Stimulated activated CD8-positive, alpha-beta memory T cell treated with anti-CD3 and anti-CD28 coated beads, Interleukin-4, amount 100 ng/mL, for 48 hours (primary cell): ENCODE measurements at places on chromosomes 7 and 10.

DNA sequence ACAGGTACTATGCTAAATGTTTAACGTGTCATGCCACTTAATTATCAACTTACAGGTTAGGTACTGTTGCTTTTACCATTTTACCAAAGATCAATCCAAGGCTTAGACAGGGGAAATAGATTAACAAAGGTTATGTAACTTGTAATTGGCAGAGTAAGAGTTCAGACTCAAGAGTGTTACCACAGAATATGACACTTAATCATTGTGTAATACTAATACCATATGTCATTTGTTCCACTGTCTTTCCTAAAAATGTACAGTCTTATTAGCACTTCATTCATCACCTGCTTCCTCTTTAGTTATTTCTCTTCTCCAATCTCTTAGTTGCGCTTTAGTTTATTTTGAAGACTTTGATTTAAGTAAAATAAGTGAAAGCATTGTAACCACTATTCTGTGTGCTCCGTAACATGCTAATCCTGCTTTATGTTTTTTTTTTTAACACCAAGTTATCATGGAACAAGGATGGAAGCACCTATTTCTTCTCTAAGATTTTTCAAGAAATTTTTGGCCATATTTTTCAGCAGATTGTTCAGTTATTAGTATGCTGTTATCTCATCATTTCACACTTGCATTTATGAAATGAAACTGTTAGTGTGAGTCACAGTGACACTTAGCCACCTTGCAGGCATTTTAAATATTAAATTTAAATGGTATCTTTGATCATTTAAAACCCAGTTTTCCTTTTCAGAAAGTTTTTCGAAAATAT, 197.3 kb downstream of the PHF14 start:
- no peak for DNase-seq

DNA sequence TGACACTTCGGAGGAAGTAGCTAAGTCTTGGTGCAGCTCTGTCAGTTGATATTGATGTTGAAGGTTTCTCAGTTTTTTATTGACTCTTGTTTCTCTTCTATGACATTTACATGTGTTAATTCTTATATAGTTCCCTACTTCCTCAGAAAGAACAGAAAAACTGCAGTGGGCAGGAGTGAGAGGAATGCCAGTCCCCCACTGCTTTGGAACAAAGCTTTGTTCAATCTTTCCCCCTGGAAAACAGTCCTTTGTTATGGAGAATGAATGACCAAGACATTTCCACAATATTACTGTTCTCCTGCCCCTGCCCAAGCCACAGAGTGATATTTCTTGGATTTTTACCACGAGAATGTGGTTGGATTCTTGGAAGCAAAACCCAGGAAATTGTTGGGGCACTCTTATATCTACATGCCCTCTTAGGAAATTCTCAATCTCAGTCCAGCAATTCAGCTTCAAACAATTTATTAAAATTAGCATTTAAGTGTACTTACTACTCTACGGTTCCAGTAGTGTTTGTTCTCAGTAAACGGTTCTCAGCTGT, 258.0 kb upstream of the KCND2 start:
- no peak for DNase-seq

DNA sequence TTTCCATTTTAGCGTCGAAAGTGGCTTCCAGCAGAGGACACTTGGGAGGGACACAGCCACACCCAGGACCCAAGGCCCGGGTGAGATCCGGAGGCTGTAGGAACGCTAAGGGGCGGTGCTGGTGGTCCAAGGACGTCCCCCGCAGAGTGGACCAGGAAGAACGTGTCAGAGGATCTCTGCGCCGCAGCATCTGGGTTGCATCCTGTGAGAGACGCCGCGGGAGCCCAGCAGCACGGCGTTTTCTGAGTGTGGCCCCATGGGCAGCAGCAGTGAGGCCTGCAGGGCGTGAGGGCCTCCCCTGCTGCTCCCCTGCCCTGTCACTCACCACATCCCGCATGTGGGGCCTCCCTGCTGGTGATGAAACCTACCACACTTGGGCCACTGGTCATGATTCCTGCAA, 40.5 kb upstream of the BNIP3 start:
- DNase-seq: no peak

- no peak for DNase-seq
Observed at GRCh38 chr10:7485244-7485556, 74.4 kb upstream of the SFMBT2 start.

- DNase-seq: no peak
Observed at GRCh38 chr7:111755383-111755782, 193.1 kb upstream of the IMMP2L start.

GRCh38 chr10:128274938-128275337, 148.7 kb upstream of the MKI67 start:
- peak; percentile 30 for DNase-seq

GRCh38 chr10:69638642-69639041, 8.6 kb downstream of the FAM241B start:
- no peak for DNase-seq

- DNase-seq: no peak
Observed at GRCh38 chr10:24979685-24980084, 27.3 kb upstream of the PRTFDC1 start.

DNA sequence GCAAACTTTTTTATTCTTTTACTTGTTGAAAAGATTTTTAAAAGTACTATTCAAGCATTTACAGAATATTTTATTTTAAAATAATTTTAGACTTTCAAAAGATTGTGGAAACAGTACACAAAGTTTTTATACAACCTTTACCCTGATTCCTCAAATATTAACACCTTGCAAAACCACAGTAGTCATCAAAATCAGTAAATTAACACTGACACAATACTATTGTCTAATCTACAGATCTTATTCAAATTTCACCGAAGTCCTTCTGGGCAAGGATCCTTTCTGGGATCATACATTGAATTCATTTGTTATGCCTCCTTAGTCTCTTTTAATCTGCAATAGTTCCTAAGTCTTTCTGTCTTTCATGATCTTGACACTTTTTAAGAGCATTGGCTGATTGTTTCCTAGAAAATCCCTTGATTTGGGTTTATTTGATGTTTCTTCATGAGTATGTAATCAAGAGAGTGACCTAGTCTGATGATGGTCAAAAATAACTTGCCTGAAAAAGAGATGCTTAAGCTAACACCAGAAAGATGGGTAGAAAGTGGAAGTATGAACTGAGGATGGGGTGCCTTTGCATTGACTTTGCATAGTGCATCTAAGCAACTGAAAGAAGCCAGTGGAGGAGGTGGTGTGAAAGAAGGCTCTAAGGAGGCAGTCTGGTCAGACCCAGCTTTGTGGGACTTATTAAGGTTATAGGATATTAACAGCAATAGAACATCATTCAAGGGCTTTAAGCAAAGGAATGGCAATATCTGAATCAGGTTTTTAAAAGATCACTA, 9.7 kb downstream of the STAMBPL1 start:
- no peak for DNase-seq

DNA sequence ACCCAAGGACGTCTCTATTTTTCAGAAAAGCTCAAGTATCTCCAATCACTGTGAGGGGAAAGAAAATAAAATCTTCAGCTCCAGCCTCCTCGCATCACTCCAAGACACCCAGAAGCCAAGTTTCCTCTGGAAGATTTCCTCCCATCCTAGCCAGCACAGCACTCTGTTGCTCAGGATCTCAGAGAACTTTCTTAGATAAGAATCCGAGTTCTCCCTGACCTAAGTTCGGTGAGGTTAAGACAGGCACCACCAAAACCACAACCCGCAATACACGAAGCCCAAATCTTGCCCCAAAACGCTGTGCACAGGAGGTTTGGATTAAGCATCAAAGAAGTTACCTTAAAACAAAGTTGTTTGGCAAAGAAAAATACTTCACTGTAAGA, 4.2 kb downstream of the FAM53B start:
- no peak for DNase-seq

DNA sequence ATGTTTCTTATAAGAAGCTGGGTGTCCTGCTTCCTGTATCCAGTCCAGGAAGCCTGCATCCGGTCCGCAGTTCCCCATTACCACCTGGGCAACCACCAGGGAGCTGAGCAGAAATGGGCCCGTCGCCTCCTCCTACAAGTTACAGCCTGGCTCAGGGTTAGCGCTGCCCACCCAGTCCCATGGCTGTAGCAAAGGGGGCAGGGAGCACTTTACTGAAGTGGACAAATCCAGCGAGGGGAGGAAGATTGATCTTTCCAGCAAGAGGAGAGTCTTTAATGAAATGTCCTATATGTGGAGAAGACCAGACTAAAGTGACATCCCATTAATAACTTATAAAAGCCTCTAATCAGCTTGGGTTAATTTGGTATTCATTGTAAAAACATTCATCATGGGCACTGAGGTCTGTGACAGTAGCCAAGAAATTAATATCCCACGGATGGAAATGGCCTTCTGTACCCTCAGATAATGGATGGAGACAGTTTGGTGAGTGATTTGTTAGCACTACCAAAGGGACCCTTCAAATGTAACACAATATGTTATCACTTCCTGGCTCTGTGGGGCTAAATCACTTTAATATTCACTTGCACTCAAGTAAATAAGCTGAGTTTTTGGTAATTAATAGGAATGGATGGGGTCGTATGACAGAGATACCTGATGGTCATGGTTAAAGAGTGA, 323.4 kb downstream of the PAXIP1 start:
- no peak for DNase-seq

- DNase-seq: no peak
Observed at GRCh38 chr10:132100091-132100481, 34.3 kb downstream of the JAKMIP3 start.
